ENCODE measurements at places on chromosomes 3 and 15.

- DNase-seq = no peak
Measured at GRCh38 chr15:72495007-72495406, 20.9 kb downstream of the ARIH1 start.

GRCh38 chr15:91670108-91670507 lies 183.4 kb upstream of the SLCO3A1 start:
- no peak for DNase-seq

DNA sequence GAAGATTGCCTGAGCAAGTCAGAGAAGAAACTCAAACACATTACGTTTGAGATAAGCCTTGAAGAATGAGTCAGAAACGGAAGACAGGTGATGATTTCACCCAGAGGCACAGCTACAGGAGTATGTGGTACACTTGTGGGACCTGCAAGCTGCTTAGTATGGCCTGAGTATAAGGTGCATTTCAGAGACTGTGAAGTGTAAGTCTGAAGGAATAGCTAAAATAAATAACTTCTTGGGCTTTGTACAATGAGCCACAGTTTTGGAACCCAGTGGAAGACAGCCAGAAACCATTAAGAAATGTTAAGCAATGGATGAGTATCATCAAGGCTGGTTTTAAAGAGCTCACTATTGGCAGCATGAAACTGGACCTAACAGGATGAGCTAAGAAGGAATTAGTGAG lies 826.2 kb downstream of the ROBO1 start:
- DNase-seq = no peak

DNA sequence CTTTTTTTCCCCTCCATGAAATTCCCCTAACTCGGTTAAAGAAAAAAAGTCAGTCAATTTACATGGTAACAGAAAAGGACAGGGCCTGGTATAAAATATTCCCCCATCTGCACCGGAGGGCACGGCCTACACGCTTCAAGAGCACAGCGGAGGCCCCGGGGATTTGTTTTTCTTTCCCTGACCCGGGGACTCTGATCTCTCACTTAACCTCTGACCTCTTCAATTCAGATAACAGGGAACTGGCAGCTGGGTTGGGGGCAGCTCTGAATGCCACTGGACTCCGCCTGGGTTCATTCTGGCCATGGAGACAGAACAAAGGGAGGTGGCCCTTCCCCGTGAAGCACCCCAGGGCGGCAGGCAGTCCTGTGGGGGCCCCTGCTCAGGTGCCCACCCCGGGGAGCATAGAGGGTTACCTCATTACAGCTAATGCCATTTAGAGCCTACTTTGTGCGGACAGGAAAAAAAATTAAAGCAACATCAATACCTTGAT lies 257.5 kb downstream of the SHQ1 start:
- DNase-seq = no peak

GRCh38 chr3:13863382-13863952 lies 16.4 kb downstream of the WNT7A start:
- no peak for DNase-seq

- DNase-seq = no peak
Measured at GRCh38 chr3:71142441-71143161, 440.9 kb downstream of the FOXP1 start.

DNA sequence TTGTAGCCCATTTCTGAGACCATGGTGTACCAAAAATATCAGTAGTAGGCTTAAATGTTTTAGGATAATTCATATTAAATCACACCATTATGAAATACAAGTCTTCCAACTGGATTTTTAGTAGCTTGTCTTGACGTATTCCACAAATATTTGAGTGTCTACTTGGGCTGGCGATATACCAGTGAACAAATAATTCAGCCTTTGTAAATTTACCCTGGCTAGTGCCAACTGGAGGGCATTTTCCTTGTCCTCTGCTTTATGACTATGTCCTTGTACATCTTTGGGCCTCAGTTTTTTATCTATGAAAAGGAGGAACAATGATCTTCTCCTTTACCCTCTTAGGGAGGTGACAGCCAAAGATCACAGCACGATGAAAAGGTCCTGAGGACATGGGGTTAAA lies 114.8 kb downstream of the FRMD4B start:
- no peak for DNase-seq

GRCh38 chr3:62143843-62144450 lies 229.4 kb downstream of the FEZF2 start:
- DNase-seq = no peak

DNA sequence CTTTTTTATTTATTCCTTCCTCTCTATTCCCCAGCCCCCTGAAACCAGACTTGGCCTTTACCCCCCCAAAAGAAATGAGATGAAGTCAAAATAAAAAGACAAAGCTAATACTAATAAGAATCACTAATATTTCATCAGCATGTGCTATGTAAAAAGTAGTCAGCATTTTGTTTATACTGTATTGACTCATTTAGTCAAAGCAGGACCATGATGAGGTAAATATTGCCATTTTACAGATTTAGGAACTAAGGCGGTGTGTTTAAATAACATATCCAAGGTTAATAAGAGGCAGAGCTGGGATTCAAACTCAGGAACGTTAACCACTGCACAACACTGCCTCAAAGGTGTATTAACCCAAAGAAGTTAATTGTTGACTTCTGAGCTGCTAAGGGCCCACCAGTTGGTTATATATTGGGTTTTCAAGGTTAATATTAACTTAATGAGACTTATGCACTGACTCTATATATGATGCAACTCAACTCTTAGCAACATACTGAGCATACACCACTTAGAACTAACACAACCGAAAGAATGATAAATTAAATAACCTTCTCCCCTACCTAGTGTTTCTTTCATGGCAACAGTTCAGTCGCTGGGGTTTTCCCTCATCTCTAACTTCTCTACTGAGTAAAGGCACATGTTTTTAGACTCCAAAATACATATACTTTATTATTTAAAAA lies 34.7 kb downstream of the FOXP1 start:
- no peak for DNase-seq

DNA sequence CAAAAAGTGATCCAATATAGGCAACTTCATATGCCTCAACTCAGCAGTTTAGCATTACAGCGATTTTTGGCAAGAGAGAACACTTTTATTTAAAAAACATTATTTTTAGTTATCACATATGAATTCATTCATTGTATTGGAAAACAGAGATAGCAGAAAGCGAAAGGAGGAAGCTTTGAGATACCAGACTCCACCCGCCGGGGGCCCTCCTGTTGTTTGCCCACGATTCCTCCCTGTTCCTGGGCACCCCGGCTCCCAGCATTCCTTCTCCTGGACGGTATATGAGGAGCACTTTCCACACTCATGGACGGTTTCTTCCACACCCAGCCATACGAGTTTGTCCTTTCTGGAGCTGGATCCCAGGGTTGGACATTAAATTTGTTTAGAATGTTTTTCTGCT lies 18.2 kb downstream of the APBA2 start:
- DNase-seq = no peak

GRCh38 chr3:183875411-183875810 lies 9.3 kb downstream of the PARL start:
- no peak for DNase-seq
